ENCODE measurements at places on chromosomes 3 and 15.

GRCh38 chr3:136546720-136547119, 205.5 kb downstream of the STAG1 start:
- no peak for DNase-seq

- DNase-seq: peak; percentile 88
These were observed 710 bp upstream of the CLK3 start for GRCh38 chr15:74614744-74615507.

DNA sequence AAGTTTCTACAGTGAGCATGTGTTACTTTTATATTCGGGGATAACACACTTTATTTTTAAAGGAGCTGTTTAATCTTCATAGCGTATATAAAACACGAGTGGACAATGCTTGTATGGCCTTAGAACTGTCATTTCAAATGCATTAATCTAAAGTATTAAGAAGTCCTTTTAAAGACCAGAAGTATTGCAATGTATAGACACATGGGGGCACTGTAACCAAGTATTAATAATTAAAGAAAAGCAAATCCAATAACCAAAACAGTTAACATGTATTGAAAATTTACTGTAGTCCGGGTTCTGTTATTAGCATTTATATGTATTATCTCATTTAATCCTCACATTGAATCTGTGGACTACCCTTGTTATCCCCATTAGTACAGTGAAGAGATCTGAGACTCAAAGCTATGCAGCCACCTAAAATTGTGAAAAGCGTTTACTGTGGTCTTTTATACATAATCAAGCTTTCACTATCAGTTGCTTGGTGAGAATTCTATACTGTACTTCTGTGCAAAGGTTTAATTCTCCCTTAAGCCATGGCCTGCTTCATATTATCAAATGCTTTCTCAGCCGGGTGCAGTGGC, 10.1 kb downstream of the ARL14 start:
- DNase-seq: no peak

- no peak for DNase-seq
These were observed 33.2 kb downstream of the ARNT2 start for GRCh38 chr15:80437334-80437891.

GRCh38 chr3:61616586-61616985, 55.2 kb downstream of the PTPRG start:
- DNase-seq: no peak

GRCh38 chr15:76099388-76099787, 39.6 kb downstream of the TMEM266 start:
- DNase-seq: no peak

DNA sequence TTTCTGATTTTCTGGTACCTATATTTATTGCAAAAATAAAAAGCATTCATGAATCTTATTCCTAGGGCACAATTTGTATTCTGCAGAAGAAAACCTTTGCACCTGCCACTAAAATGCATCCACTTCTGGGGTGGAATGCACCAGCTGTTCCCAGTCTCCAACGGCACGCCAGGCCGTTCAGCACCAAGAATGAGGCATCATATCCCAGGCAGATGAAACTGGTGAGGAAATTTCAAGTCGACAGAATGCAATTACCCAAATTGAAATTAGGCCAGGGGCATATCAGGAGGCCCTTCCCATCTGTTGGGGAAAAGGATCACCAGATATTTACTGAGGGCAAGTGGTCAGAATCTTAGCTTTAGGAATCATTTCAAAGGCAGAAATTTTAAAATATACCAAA, 13.6 kb upstream of the RBMS3 start:
- DNase-seq: no peak

GRCh38 chr3:161700998-161701397, 204.4 kb downstream of the OTOL1 start:
- no peak for DNase-seq

GRCh38 chr3:48784426-48785120, 63.1 kb downstream of the PRKAR2A start:
- no peak for DNase-seq

DNA sequence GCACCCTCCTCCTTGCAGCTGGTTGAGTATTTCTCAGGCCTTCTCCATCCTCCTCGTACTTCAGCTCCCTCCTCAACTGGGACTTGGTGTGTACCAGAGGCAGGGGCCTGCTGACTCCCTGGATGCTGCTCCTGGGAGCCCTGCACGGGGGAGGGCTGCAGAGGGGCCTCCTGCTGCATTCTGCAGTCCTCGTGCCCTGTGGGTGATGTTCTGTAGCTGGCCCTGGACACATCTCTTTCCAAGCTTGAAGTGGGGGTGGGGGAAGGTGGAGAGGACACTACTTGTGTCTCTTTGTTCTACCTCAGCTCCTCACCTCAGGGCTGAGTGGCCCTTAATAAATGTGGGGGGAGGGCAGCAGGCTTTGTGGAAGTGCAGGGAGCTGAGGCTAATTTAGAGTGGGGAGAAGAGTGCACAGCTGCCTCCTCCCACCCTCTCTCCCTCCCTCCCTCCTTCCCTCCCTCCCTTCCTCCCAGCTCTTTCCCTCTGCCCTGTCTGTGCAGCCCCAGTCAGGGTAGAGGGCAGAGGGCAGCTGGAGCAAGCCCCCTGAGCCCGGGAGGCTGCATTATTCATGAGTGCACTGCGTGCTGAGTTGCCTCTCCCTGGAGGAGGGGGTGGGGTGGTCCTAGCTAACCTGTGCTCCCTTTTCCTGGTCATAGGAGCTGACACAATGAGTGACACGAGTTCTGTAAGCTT, 3.7 kb upstream of the GRM2 start:
- DNase-seq: no peak

DNA sequence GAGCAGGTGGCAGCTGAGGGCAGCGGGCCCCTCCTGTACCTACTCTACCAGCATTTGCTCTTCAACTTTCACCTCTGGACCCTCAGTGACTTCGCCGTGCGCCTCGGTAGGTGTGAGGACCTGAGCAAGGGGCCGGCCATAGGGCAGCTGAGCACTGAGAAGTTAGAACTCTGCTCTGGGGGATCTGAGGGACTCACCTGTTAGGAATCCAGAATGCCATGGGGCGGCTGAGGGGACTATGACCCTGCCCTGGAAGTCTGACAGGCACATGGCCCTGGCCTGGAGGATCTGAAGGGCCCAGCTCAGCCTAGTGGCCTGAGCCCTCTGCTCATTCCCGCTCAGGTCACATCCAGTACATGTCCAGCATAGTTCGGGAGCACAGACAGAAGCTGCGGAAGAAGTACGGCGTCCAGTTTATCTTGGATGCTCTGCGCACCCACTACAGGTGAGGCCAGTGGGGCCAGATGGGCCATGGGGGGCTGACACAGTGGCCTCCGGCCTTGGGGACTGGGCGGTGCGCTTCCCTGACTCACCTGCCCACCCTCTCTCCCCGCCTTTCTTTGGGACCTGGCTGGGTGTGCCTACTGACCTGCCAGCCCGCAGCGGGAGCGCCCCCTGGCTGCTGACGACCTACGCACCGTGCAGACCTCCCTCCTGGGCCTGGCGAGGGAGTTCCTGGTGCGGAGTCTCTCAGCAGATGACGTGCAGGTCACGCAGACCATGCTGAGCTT, 18.8 kb downstream of the NBEAL2 start:
- DNase-seq: peak; percentile 86

DNA sequence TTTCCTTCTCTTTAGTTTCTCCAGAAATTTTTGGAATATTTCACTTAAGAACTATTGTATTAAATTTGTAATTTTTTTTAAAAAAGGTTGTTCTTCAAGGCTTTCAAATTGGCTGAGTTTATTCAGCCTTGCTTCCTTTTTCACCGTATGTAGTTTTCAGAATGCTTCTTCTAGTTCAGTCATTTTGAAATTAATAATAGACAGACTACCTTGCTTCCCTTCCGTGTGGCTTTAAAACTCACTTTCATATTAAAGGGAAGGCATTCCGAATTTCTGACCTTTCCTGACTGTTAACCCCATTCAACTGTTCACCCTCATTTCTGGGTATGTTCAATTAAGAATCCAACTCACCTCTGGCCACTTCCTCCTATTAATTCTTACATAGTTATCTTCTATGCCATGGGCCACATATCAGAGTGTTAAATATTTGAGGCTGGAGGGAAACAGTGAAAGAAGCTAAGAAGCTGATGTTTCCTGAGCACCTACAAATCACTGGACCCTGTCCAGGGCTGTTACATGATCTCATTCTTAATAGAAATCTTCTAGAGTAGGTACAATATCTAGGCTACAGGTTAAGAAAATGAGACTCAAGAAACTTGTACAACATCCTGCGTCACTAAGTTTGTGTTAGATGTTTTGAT, 237.5 kb downstream of the P3H2 start:
- DNase-seq: no peak

DNA sequence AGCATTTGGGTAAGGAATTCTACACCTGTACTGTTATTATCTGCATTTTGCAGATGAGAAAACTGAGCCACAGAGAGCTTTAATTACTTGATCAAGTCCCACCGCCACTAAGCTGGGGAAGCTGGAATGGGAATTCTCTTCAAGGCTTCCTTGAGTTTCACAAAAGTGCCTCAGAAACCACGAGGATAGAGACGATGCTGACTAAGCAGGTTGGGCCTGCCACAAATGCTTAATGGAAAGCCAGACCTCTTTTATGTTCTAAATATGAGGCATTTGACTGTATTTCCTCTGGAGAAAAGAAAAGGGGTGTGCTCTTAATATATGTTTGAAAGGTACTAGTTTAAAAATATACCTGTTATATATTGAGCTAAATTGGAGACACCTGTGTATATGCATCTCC, 34.7 kb downstream of the ADAMTS9 start:
- no peak for DNase-seq

DNA sequence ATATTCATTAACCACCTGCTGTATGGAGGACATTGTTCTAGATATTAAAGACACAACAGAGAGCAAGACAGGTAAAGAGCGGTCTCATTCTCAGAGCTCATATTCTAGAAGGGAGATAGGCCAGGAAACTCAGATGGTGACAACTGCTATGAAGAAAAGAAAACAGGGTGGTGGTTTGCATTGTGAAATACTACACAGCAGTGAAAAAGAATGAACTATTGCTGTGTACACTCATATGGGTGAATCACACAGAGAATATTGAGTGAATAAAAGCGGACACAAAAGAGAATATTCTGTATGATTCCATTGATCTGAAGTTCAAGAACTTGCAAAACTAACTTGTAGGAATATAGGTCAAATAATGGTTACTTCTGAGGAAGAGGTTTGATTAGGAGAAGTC, 76.7 kb downstream of the TOP2B start:
- DNase-seq: no peak

- DNase-seq: no peak
These were observed 82.8 kb upstream of the MEX3B start for GRCh38 chr15:82128401-82129148.

DNA sequence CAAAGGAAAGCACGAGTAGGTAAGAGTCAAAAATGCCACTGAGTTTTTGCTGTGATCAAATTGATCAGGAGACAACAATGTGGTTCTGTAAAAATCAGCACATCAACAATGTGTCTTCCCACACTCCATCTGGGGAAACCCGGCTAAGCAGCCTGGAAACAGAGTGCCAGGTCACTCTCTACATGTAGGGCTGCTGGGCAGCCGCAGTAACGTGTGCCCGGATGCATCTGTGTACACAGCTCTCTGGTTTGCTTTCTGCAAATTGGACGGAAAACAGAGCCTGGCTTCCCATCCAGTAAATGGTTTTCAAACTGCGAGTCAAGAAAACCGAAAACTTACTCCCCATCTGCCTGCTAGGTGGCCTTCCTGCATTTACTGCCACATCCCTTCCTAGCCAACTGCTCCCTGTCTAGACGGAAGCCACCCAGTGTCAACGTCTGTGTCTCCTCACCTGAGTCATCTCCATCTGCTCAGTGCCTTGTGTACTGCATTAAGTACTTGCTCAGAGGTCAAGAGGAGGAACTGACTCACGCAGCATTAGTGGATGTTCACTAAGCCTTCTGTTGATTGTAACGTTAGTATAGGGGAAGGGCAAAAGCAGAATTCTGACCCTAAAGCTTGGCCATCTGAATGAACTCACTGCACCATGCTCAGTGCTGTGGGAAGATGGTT, 124.1 kb downstream of the TJP1 start:
- DNase-seq: no peak

GRCh38 chr3:129934234-129935123, 40.0 kb upstream of the TRH start:
- peak; percentile 48 for DNase-seq

- no peak for DNase-seq
These were observed 203.5 kb downstream of the RSRC1 start for GRCh38 chr3:158313338-158313927.

- DNase-seq: peak; percentile 96
These were observed 18.8 kb downstream of the HEMK1 start for GRCh38 chr3:50587806-50588758.

DNA sequence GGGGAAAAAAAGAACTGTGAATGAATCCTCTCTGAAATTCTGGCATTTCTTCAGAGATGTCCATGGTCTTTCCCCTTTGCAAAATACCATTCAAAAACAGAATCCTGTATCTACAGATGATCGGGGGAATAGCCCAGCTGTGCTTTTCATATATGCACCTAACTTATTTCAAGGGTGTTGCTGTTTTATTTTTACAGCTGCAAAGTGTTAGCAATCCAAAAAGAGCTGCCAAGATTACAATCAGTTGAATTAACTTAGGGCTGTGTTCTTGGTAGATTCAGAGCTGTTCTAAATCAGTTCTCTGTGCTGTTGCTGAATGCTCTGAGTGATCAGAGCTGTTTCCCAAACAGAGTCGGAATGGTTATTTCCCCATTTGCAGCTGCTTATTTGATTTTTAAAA, 175.7 kb upstream of the SEMA6D start:
- DNase-seq: no peak

GRCh38 chr3:45084820-45085816, 59.0 kb downstream of the CLEC3B start:
- DNase-seq: no peak

GRCh38 chr15:45648521-45649200, 13.8 kb downstream of the SQOR start:
- DNase-seq: no peak

DNA sequence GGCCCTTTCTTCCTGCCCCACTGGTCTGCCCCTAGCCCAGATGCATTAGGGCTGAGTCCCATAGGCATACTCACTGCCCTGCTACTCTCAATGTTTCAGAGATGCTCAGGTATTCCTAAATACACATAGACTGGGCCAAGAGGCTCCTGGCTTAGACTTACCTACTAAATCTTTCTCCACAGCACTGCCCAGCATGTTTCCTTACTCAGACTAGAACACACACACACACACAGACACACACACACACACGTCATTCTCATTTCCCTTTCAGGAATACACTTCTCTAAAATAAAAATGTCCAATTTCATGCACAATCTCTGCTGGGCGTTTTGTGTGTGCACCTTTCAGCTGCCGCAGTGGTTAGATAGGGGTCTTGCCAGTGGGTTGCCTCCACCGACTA, 175.7 kb downstream of the FAM43A start:
- no peak for DNase-seq

GRCh38 chr3:76679541-76679940, 360.4 kb upstream of the ROBO2 start:
- DNase-seq: no peak

DNA sequence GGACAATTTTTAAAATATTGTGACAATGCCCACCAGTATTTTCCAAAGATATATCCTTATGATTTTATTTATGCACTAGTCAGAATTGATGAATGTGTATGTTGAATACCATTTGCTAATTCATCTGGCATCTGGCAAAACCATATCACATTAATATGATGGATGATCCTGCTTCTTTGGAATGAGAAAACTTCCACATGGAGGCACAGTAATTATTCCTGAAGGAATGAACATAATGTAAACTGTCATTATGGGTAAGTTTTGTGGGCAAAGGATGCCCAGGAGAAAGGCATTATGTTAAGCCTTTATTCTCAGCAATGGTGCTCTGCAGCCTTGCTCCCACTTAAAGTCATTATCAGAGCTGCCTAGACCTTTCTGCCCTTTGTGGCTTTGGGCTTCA, 113.0 kb upstream of the MME start:
- no peak for DNase-seq

Data from activated CD8-positive, alpha-beta T cell treated with anti-CD3 and anti-CD28 coated beads for 36 hours (primary cell).